ENCODE measurements at places on chromosomes 2 and 18.

DNA sequence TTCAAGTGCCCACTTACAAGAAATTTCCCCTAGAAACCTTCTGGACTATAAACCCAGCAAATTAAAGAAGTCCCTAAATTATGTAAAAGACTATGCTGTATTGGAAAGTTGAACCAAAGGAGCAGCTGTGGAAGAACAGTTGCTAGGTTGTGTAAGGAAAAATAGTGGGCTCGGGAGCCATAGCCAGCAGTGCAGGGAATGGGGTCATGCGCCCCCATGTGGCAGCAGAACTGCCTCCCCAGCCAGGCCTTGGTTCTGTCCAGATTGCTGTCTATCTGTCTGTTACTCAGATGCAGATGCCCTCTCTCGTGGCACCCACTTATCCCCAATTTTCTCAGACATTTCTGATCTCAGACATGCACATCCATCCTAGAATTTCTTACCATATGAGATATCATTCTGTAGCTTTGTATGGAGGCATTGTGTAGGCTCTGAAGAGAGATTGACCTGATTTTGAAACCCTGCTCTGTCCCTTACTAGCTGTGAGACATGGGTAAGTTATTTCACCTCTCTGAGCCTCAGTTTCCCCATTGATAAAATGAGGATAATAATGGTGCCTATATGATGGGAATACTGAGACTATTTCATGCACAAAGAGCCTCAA lies 258.3 kb downstream of the SS18 start:
- no peak for DNase-seq

- no peak for DNase-seq
Measured at GRCh38 chr2:134319596-134320254, 65.9 kb downstream of the MGAT5 start.

GRCh38 chr2:88209521-88210131 lies 39.5 kb downstream of the THNSL2 start:
- DNase-seq: no peak

GRCh38 chr2:177588671-177589070 lies 196.1 kb downstream of the AGPS start:
- no peak for DNase-seq

DNA sequence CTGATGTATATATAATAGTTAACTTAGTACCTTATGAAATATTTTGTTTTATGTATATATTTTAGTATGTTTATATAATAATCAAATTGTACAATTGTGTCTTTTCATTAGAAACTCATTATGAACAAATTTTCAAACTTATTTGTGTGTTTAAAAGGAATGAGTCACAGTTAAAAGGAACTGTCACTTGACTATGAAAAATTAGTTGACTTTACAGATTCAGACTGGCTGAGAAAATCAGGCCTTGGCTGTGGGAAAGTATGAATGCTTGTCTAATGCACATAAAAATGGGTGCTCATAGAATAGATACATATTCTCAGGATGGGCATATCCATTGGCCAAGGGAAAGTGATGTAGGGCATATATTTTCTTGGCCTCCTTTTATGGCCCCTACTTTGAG lies 576.8 kb downstream of the SATB2 start:
- DNase-seq: no peak

DNA sequence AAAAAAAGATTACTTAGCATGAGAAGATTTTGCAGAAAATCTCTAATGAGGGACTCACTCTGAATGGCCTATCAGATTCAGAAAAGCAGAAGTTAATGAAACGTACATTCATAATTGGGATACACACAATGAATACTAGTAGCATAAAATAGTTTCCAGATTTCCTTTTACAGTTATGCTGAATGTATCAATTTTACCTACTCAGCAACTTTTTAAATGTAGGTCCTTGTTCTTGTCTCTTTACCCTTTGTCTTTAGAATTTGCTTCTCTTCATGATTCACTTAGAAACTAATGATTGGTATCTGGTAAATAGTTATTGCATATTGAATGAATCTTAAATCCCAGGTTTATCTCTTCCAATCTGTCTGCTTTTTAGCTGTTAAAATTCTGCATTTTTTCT lies 458.8 kb downstream of the DSC3 start:
- no peak for DNase-seq

DNA sequence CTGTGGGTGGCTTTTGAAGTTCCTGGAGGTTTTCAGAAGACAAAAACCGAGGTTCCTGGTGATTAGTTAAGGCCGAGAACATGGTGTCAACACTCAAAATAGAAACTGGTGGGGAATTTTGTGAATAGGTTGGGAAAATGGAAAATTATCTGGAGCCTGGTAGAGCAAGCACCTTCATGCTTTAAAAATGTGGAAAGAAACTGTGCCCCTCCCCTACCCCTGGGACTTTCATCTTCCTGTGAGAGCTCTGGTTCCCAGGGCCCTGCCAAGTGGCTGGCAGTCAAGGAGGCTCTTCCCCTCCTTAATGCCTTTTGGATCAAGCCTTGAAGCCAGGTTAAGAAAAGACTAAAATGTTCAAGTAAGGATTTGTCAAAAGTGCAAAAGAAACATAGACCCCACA lies 1.9 kb upstream of the CRACDL start:
- DNase-seq: no peak

- no peak for DNase-seq
Measured at GRCh38 chr18:61865466-61866175, 27.2 kb downstream of the RNF152 start.

GRCh38 chr2:195021711-195022507 lies 635.1 kb upstream of the SLC39A10 start:
- DNase-seq: no peak

DNA sequence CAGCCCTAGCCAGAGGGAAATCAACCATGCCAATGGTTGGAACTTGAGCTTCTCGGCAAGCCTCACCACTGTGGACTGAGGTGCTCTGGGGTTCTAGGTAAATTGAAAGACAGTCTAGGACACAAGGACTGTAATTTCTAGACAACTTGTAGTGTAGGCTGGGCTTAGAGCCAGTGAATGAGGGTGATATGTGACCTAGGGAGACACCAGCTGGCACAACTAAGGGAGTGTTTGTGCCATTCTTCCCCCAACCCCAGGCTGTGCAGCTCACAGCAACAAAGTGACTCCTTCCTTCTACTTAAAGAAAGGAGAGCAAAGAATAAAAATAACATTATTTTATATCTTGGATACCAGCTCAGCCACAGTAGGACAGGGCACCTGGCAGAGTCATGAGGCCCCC lies 1690.7 kb upstream of the TMEFF2 start:
- no peak for DNase-seq

Data from activated naive CD4-positive, alpha-beta T cell (primary cell).